ENCODE measurements at places on chromosomes 11 and 22.

- DNase-seq, result no peak
These were observed 184.3 kb upstream of the CTSC start for GRCh38 chr11:88521799-88522201.

- DNase-seq, result no peak
These were observed 734.7 kb downstream of the KCNA4 start for GRCh38 chr11:29282088-29282487.

DNA sequence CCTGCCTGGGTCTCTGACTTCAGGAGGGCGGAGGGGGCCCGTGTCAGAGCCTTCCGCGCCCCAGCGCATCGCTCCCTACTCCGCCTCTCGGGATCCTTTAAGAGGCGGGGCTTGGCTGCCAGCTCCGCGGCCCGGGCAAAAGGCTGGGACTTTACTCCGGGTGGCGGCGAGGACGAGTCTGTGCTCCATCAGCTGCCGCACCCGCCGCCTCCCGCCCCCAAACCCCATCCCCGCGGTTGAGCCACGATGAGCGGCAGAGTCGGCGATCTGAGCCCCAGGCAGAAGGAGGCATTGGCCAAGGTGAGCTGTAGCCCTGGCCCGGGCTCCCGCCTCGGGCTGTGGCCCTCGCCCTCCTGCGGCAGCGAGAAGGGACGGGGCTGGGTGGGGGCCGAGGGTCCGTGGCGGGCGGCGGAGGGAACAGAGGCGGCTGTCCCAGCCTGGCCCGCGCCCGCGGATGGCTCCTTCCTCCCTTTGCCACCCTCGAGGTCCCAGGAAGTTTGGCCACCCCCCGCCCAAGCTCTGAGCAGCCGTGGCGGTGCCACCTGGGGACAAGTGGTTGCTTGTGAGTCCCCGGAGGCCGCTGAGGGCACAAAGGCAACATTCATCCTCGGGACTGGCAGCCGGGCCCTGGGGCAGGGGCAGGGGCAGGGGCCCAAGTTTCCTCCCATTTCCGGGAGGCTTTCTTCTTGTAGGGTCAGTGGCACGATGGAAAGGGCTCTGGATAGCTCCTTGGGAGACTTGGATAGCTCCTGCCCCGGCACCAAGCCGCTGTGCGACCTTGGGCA, at the start of gene SEC14L2:
SEC14L2 (plus strand) TSS at position 148 of the 785 bp plus-strand sequence; CDS start at position 247, 99 bp downstream.
- DNase-seq, result peak; percentile 79

DNA sequence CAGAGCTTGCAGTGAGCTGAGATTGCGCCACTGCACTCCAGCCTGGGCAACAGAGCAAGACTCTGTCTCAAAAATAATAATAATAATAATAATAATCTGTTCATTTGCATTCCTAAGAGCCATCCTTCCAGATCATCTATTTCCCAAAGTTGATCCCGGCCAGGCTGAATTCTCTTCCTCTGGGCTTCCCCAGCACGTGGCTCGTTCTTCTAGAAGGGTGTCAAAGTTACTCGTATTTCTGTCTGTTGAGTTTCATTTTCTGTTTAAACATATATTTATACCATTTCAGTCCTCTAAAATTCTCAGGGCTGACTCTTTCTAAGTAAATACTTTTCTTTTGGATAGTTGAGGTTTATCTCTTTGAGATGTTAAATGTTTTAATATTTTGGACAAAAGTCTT, 4.8 kb upstream of the JHY start:
- DNase-seq, result no peak

DNA sequence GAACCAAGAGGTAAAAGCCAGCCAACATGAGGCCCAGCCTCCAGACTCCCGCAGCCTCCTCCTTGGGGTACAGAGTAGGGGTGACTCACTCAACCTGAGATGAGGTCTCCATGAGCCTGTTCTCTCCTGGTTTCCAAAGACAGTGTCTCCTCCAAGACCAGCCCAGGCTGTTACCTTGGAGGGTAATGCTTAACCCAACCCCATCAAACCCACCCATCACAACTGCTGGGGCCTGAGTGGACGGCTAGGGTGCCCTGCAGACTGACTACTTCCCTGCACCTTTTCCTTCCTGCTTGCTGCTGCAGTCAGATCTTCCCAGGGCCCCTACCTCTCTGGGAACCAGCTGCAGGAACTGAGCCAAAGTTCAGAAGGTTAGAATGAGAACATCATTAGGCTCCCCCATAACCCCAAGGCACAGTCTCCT, 5.1 kb upstream of the NOL12 start:
- no peak for DNase-seq

- peak; percentile 73 for DNase-seq
These were observed 23.5 kb downstream of the TP53I11 start for GRCh38 chr11:44927174-44927661.

- DNase-seq, result peak; percentile 33
These were observed 437 bp downstream of the SLC43A3 start for GRCh38 chr11:57426439-57426928.

GRCh38 chr11:123145661-123146060, 49.4 kb downstream of the CLMP start:
- no peak for DNase-seq

GRCh38 chr11:1162491-1163311, 4.9 kb downstream of the MUC5AC start:
- no peak for DNase-seq

GRCh38 chr11:61869708-61870451, 21.5 kb downstream of the FADS3 start:
- no peak for DNase-seq

Data from stimulated activated CD4-positive, alpha-beta T cell treated with anti-CD3 and anti-CD28 coated beads, Interleukin-2, amount 100 ng/mL, for 24 hours (primary cell).